ENCODE measurements at places on chromosomes 7 and 10.

GRCh38 chr7:100561491-100562194 lies 12.1 kb downstream of the SAP25 start:
- no peak for DNase-seq

DNA sequence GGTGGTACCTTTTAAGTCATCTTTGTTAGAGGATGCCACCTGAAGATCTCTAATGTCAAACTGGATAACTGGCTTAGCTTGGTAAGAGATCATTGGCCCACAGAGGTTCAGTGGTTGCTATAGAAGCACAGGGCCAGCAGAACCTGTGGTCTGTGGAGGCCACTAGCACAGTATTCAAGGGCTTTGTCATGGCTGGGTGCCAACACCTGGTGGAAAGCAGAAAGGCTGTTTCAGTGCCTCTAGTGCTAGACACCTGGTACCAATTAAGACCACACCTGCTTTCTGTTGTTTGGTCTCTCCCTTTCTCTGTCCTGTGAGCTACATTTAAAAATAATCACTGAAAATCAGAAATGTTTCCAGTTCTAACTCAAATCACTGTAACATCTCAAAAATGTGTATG lies 10.0 kb upstream of the PCGF5 start:
- DNase-seq = no peak

DNA sequence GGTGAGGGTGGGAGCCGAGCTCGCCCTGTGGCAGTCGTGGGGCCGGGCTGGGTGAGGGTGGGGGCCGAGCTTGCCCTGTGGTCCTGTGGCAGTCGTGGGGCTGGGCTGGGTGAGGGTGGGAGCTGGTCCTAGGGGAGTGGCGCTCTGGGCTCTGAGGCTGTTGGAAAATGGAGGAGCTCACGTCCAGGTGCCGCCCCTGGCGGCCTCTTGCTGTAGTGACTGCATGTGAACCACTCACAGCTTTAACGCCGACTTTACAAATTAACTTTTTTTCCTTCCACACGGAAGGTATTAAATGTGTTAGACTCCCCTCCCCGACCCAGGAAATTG lies 312.6 kb downstream of the WDR37 start:
- peak; percentile 56 for DNase-seq

DNA sequence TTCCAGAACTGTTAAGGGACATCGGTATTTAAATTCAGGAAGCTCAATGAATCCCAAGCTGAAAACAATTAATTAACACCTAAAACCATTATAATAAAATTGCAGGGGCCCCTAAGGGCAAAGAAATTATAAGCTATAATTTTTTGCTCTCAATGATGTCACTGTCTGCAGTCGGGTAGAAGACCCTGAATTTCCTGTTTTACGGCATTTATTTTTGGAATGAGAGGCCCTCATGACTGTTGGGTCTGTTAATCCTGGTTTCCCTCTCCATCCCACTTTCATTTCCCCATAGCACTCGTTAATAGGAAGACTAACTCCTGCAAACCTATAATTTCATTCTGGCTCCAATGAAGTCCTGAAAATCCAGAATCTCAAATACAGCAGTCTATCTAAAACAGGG lies 25.8 kb upstream of the GPR37 start:
- DNase-seq = no peak

DNA sequence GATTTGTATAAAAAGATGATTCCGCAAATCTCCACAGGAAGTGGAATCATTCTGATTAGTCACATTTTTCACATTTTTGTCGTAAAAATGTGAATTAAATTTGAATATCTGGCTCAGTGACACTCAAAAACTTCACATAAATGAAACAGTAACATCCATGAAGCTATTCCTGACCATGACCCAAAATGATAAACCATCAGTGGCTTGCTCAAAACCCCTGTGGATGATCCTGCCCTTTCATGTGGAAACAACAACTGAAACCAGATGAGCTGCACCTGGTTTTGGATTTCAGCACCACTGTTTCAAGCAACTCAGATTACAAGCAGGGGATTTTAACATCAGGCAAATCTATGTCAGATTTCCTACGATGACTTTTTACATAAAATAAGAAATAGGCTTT lies 80.3 kb downstream of the AMPH start:
- no peak for DNase-seq

DNA sequence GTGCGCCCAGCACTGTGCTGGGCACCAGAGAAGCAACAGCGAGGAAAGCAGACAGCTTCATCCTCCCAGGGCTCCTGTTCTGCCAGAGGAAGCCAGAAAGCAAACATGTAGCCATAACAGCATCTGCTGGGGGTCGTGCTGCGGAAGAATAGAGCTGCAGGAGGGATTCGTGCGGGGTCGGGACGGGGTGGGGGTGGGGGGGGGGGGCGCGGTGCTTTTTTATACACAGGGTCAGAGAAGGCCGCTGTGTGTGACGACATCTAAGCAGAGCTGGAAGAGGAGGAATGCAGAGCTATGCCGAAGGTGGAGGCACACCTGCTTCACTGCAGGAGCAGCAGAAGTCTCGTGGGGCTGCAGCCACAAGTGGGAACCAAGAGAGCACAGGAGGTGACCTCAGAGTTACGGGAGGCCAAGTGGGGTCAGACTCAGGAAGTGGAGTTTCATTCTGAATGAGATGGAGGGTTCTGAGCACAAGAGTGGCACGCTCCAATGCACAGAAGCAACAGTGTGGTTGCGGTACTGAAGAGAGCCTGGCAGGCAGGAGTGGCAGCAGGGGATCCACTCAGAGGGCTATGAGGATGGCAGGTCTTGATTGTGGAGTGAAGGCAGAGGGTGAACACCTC lies 11.1 kb downstream of the PKD1L1 start:
- peak; percentile 79 for DNase-seq

DNA sequence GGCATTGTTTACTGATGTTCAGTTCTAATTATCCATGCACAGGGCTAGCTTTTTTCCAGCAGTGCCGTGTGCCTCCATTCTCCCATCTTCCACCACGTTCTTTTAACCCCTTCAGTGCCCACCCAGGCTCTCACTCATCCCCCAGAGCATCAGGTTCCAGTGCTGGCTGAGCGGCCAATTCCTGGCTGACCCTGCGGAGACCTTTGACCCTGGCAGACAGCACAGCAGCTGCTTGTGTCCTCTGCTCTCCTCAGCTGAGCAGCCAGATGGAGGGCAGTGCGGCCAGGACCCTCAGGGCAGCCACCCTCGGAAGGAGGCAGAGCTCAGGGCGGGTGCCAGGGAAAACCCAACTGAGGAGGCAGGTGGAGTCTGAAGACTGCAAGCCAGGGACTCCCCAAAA lies 48.4 kb downstream of the ZNF503 start:
- no peak for DNase-seq

- DNase-seq = no peak
These were observed 2.0 kb upstream of the USP54 start for GRCh38 chr10:73593110-73593509.

DNA sequence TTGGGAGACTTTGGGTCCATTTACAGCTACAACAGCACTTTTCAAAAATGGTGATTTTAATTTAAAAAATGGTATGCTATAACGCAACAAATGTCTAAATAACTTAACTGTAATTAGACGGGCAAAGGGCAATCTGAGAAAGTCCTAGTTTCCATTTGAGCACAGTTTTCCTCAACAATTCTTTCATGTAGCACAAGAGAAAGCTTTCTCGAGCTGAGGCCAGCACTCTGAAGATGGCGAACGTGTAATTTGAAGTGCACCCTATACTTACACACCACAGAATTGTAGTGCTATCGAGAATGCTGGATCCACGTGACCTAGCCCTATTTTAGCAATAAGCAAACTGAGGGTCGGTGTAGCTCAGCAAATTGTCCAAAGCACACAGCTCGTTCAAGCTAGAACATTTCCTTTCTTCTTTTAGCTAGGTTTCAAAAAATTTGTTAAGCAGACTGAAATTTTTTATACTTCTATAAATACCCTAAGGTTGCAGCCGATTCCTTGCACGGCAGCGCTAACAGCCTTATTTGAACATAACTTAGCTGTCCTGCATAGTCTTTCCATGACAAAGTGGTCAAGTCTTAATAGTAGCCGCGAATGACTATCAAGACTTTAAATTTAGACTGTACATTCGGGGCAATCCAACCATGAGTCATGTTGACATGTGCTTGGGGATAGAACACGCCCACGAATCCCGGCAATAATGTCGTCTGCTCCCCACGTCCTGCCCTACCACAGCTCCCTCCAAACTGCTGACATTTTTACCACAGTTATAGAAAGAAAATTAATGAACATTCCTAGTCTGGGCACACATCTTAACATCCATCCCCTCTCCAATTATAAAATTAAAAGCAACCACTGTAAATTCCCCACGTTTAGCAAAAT lies 10.0 kb downstream of the KLF6 start:
- no peak for DNase-seq

- DNase-seq = no peak
These were observed 111.3 kb upstream of the RPA3 start for GRCh38 chr7:7829667-7830066.

DNA sequence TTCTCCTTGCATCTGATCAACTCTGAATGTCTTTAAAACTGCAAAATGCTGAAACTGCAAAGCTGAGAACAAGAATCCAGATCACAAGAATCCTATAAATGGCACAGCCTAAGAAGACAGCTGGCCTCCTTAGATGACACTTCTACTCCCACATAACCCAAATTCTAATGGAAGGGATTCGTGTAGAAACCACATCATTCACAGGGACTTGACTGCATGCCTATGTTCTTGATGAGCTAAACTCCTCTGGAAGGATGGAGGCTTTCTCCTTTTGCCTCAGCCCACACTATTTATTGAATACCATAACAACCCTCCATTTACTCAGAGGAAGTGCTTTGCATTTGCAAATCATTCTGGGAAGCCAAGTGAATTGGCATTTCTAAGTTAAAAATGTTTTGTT lies 252.5 kb upstream of the VWC2 start:
- DNase-seq = no peak

DNA sequence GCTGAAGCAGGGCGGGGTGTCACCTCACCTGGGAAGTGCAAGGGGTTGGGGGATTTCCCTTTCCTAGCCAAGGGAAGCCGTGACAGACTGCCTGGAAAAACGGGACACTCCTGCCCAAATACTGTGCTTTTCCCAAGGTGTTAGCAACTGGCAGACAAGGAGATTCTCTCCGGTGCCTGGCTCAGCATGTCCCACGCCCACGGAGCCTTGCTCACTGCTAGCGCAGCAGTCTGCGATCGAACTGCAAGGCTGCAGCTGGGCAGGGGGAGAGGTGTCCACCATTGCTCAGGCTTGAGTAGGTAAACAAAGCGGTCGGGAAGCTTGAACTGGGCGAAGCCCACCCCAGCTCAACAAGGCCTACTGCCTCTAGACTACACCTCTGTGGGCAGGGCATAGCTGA lies 80.9 kb upstream of the DNAJB12 start:
- no peak for DNase-seq

GRCh38 chr10:28685717-28686116 lies 8.4 kb downstream of the BAMBI start:
- no peak for DNase-seq

DNA sequence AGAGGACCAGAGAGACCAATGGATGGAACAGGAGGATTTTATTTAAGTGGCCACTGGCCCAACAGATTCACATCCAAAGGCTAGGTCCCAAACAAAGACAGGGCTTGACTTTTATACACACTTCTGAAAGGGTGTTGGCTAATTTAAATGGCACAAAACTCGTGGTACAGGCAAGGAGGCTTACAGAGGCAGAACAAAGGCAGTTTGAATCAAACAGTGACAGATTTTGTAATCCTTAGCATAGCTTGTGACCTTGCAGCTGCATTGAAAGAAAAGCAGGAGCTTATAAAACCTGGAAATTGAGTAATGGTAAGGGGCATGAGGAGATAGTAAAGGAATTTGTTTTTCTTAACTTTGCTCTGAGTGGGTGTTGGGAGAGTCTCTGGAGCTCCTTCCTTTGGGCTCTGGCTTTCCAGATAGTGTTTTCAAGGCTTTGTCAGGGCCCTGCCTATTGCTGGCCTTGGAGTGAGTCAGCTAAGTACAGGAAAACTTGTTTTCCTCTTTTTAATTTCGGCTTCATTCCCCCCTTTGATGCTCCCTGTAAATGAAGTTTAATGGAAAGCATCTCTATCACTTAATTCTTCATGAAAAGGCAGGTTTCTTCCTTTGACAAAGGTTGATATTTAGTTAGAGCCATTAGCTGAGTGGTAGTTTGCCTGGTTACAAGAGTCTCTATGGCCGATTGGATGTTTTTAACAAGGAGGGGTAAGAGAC lies 96.9 kb downstream of the TRIM24 start:
- no peak for DNase-seq

DNA sequence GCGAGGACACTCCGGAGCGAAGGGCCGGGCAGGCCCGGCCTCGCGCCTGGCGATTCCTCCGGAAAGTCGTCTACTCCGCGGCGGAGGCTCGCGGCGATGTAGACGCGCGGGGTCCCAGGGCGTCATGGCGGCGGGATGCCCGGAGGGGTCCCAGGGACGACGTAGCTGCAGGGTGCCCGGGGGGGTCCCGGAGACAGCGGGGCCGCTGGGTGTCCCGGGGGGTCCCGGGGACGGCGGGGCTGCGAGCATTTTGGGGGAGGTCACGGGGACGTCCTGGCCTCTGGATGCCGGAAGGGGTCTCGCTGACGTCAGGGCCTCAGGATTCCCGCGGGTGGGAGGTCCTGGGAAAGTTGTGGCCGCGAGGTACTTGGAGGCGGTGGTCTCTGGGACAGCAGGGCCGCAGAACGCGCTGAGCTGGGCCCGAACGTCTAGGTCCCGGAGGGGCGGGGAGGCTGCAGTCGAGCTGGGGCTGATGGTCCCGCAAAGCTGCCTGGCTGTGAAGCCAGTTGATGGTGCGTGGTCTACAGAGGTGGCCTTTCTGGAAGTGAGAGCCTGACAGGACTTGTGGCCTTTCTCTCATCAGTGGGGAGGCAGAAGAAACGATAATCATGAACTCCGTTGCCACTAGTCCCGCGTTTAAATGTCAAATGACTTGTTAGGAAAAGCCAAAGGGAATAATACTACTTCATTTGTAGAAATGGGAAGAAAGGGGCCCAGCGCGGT lies 637 bp downstream of the HSPA14 start:
- peak; percentile 29 for DNase-seq

GRCh38 chr7:37065779-37066271 lies 341.5 kb upstream of the AOAH start:
- no peak for DNase-seq

DNA sequence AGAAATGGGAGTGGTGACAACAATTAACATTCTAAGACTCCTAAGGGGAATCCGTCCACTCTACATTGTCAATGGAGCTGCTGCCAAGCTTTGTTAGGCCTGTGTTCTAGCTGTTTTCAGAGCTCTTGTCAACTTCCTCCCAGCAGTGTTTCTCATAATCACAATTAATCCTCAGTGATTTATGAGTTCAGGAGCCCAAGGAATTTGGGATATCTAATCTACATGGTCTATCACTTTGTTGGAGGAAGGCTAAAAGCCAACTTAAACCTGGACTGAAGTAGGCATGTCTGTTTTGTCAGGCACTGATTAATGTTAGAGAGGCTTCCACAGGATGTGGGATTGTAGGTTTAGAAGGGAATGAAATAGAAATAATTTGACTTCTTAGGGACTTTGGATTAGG lies 10.2 kb upstream of the OR2F2 start:
- no peak for DNase-seq

All from GM12892 (cell line).